ENCODE measurements at places on chromosomes 1 and 21.

DNA sequence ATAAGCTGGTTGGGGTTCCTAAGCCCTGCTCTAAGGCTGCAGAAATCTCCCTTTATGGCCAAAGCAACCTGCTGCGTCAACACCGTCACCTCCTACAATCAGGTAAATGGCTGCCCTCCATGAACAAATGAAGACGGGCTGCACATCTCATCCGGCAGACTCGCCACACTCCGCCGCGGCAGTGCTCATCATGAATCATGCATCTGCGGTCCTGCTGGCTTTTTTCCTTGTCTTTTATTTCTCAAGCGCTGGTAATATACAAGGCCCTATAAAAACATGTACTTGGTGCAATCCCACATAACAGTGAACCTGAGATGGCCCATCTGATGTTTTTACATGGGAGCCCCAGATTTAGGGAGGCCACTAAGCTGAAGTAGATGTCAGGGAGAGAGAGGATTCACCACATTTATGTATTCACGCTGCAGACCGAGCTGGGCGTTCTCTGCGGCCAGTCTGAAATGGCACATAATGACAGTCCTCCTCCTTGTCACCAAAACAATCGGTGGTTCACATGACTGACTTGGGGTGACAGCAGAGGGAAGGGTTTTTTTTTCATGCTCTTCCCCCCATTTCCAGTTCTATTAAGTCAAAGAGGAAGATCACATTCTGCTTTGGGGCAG is 91.6 kb downstream of the KAZN start:
- DNase-seq: no peak

DNA sequence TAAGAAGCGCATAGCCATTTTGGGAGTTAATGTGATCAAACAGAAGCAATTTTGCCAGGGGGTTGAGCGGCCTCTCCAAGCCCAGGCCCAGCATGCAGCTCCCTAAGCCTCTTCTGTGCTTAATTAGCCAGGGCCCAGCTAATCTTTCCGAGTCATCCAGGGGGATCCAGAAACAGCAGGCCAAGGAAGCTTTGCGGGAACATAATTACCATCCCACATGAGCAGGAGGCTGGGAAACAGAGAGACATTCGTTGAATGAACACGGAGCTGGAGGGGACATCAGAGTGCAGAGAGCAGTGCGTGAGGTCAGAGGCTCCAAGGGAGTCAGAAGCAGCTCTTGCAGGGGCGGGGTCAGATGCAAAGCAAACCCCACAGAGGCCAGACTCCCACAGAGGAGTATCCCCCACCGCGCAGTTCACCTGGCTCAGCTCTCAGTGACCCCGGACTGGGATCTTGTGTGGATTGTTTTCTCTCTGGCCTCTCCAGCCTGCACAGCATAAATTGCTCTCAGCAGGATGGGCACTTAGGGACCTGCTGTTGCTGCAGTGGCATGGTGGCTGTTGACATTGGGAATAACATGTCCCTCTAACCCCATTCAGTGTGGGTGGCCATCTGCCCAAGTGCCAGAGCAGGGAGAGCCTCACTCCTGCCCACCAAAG is 657.4 kb downstream of the AJAP1 start:
- no peak for DNase-seq

GRCh38 chr1:208967334-208967733 is 616.2 kb upstream of the CAMK1G start:
- no peak for DNase-seq

DNA sequence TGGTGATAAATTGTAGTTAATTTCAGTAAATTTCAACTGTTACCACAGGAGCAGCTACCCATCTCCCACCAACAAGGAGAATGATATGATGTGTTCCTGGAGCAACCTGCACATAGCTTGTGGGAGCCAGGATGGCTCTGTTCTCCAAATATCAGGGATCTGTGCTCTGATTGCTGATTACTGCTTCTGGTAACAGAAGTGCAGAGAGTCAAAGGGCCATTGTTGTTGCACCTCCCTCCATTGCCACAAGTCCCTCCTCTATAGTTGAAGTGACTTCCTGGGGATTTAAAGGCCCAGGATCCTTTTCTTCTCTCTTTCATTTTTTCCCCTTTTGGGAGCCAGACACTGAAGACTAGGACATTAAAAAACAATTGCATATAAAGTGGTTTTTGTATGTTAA is 51.6 kb upstream of the HPDL start:
- no peak for DNase-seq

DNA sequence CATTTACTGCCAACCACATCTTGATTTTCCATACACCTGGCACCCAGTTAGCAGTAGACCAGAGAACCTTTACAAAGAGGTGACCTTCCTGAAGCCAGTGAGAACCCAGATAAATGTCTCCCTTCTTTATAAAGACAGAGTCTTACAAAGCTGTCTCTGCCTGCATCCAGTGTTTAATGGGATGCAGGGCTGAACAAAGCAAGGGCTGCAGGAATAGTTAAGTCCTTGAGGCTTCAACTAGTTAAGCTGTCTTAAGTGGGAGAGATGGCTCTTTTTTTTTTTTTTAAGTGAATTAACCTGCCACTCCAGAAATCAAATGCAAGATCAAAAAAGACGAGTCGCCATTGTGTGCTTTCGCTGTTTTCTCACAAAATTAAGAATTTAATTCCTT is 1.5 kb downstream of the AHCYL1 start:
- DNase-seq: no peak

- DNase-seq: no peak
Measured at GRCh38 chr1:203682473-203683383, 56.1 kb downstream of the ATP2B4 start.

DNA sequence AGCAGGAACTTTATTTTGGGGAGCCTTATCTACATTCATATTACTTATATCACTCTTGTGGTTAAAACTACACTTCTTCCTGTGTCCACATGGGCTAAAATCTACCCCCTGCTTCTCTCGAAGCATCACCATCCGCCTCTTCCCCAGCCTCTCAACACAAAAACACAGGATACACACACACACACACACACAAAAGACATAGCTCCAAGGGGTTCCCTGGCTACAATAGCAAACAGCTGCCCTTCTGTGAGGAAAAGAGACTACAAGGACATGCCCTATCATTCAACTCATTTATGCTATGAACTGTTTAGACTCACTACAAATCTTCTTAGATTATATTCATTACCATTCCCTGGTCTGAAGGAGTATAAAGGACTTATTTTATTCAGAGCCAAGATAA is 155.0 kb downstream of the PIGK start:
- no peak for DNase-seq

GRCh38 chr1:44110916-44111315 is 7.7 kb upstream of the KLF17 start:
- no peak for DNase-seq

GRCh38 chr21:42263591-42264131 is 44.7 kb downstream of the ABCG1 start:
- no peak for DNase-seq

DNA sequence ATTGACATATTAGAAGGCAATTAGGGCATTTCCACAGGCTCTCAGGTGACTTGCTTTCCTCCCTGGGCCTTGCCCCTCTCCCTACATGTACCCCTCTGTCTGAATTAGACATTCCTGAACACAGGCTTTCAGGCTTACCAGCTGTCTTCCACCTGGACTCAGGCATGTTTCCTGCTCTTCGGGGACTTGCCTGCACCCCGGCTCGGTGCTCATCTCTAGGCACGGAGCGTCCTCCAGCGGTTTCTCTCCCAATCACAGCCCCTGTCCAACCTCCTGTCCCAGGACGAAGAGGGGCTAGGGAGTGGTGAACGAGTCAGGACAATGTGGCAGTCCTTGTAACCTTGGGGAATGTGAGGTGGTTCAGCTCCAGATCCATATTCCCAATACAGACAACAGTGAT is 4.2 kb downstream of the PROK1 start:
- no peak for DNase-seq

DNA sequence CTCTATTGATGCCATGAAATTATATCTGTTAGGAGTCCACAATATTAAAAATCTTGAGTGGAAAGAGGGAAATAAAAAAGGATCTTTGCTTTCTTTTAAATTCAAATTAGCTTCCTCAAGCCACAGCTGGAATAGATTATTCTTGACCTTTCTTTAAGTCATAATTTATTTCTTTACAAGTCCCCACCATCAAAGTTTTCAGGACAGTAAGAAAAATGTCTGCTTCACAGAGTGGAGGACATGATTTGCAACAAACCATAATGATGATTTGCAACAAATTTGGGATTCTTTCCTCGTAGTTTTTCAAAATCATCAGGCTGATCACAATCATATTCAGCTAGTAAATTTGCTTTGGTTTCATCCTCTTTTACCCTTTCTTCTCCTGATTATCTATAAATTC is 301.8 kb upstream of the NRIP1 start:
- DNase-seq: no peak

DNA sequence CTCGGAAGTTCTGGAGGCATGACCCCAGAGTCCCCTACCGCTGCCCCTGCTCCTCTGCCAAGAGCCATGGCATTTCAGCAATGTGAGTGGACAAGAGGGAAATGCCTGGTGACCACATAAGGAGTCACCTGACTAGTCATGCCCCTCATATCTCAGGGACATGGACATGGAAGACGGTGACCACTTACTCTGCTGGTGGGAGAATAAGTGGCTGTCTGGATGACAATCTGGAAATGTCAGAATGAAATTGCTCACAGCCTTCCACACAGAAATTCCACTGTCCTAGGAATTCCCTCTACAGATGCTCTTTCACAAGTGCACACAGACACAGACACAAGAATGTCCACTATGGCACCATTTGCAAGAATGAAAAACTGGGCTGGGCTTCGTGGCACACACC is 24.3 kb upstream of the PLEKHG5 start:
- DNase-seq: no peak

DNA sequence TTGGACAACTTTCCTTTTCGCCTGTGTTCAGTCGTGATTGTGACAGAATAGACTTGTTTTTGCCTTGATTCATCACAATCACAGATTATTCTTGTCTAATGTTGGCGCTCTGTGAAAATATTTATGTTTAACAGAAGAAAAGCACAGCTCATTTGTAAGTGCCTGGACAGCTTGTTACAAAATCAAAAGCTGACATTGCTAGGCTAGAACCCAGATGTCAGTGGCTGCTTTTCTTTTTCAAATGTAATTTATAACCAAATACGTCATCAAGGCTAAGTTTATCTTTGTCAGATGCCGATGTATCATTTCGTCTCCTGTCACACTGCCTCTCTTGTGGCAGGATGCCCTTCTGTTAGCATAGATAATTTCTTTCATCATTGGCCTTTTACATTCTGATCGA is 1227.3 kb downstream of the PLA2G4A start:
- no peak for DNase-seq

- no peak for DNase-seq
Measured at GRCh38 chr1:229155472-229155871, 115.4 kb upstream of the RAB4A start.

GRCh38 chr1:98555814-98556213 is 105.7 kb upstream of the SNX7 start:
- no peak for DNase-seq

- DNase-seq: no peak
Measured at GRCh38 chr1:9080705-9081291, 11.4 kb upstream of the SLC2A5 start.
